Activated naive CD4-positive, alpha-beta T cell treated with anti-CD3 and anti-CD28 coated beads, Interleukin-2, amount 50 U/mL, for 72 hours (primary cell): ENCODE measurements at places on chromosomes 3 and 15.

DNA sequence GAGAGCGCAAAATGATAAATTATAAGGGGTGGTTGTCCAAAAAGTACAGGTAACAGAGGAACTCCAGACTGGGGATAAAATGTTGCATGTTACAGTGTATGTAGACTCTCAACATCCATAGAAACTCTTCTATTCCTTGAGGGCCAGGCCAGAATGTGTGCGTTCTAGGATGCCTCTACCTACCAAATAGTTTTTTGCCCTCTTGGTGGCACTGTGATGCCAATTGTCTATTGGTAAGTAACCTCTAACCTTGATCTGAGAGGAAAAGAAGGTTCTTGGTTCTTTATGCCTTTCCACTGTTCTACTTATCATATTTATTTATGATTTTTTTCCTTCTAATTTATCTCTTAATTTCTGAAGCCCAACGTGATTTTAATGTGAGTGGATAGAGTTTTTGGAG is 424.6 kb downstream of the GRM7 start:
- no peak for DNase-seq

DNA sequence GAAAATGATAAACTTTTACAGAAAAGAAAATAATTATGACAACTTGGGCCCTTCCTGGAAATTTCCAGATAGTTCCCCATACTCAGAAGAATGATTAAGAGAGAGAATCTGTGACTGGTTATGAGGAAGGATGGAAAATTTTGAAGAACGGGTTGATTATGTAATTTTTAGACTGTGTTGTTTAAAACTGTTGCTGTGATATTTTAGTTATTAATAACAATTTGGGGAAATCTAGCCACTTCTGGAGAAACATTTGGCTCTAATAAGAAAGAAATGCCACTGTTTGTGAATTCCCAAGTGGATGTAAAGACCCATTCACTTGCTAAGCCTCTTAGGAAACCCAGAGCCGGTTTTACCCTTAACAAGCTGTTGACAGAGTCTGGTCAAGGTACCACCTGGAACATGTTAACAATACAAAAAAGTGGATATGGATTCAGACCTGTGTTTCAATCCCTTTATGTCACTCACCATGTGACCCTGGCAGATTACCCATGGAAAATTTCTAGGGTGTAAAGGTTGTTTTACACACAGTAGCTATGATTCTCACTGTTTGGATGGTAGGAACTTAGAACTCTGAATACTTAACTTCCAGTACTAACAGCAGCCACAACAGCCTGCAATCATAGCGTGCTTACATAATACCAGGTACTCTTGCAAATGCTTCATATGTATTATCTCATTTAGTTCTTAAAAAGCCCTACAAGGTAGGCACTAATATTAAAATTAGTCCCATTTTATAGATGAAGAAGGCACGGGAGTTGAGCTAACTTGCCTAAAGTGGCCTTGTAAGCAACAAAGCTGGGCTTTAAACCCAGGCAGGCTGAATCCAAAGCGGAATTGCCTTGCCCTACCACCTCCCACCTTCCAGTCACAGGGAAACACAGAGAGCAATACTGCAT is 32.0 kb downstream of the ZBTB38 start:
- DNase-seq = no peak

DNA sequence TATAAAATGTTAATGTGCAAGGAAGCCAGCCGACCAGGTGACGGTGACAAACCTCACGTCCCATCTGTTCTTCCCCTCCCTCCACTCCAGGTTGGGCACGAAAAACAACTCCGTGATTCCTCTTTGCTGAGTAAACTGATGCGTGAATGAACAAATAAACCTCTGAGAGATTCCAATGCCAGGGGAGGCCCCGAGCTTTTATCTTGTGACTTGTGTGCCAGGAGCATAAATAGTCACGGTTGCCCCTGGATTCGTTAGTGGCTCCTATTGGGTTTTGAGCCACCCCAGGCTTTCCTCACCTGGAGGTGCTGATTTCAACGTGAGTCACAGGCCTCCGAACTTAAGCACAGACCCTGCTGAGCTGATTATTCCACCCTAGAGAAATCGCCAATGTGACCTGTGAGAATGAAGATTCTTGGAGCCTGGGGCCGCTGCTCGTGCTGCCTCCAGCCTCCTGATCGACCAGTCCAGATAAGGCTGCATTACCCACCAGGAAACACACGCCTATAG is 119.2 kb downstream of the SHQ1 start:
- DNase-seq = no peak

DNA sequence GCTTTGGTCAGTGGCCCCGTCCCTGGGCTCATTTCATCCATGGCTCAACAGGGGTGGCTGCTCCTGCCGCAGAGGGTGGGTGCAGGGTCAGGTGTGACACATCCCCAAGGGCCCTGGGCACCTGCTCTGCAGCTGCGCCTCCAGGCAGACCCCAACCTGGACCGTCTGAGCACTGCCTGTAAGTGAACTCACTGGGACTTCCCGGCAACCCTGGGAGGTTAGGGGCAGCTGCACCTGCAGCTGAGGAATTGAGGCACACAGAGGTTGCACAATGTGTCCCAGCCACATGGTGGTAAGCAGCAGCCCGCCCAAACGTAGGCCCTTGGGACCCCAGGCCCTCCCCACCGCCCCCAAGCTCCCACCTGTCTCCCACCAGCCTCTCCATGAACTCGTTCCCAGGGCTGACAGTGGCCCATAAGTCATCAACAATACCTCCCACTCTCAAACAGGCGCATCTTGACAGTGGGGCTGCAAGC is 55.1 kb downstream of the PLXNA1 start:
- no peak for DNase-seq

DNA sequence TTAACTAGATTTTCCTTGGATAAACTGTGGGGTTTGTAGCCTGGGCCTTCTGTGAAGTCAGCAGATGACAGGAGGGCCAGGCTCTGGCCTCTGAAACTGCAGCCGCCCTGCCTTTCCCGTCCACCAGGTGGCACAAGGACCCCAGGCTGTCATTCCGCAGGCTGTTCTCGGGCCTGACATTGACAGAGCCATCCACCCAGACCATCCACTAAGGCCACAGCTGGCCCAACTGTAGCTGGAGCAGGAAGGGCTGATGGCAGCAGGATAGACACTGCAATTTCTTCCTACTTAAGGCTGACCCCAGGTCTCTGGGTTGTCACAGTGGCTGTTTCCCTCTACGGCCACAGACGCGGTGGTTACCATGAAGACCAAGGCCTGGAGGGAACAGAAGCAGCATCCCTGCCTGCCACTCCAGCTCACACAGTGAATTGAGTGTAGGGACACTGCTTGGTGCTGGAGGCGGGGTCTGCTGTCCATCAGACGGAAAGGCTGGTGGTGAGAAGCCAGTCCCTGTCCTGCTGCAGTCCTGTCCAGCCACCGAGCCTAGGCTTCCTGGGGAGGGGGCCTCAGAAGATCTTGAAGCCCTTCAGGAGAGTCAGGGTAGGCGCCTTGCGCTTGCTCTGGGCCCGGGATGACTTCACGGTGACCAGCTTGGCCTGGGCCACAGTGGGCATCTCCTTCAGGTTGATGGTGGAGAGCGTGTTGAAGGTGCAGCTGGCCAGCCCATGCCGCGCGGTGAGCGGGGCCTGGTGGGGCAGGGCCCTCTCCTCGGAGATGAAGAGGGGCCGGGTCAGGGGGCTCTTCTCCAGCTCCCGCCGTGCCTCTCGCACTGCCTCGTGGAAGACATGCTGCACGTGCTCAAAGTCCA is 9.4 kb downstream of the SLC51B start:
- DNase-seq = peak; percentile 71

GRCh38 chr3:100954990-100955389 is 38.2 kb downstream of the ABI3BP start:
- no peak for DNase-seq

- DNase-seq = no peak
Measured at GRCh38 chr3:197353867-197354567, 55.6 kb upstream of the DLG1 start.
